ENCODE measurements at places on chromosomes 4 and X.
A peak's percentile ranks its signal among the peaks of the same experiment; 100 is the strongest.

- no peak for DNase-seq
Measured at GRCh38 chr4:79212311-79212710, 113.5 kb downstream of the NAA11 start.

- no peak for DNase-seq
Measured at GRCh38 chr4:142707401-142707800, 138.7 kb downstream of the INPP4B start.

DNA sequence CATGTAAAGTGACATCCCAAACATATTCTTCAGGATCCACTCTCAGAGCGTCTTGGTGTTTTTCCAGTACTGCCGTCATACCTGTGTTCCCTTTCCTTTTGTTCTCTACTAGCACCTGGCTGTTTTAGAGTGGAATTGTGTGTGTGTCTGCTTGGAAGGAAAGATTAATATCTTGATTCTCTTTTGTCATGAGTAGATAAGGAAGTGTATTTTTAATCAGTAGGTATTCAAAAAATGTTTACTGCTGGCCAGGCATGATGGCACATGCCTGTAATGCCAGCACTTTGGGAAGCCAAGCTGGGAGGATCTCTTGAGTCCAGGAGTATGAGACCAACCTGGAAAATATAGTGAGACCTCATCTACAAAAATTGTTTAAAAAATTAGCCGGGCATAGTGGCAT, 198.8 kb downstream of the CBR4 start:
- DNase-seq, result no peak

GRCh38 chrX:56783450-56783831, 54.4 kb downstream of the NBDY start:
- no peak for DNase-seq

DNA sequence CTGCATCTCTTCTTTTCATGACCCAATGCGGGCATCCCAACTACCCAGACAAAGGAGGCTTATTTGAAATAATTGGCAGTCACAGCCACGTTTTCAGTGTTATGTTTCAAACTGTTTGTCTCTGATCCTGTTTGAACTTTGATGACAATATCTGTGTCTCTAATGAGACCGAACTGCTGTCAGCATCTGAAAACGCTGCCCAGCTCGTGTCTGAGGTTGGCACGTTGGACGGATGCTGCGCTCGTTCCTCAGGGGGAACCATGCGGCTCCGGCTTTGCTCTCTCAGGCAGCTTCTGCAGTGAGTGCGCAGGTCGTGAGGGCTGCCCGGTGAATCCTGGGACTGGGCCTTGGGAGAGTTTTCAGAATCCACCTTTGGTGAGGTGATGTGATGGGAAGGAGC, 58.4 kb upstream of the SORBS2 start:
- DNase-seq, result no peak

DNA sequence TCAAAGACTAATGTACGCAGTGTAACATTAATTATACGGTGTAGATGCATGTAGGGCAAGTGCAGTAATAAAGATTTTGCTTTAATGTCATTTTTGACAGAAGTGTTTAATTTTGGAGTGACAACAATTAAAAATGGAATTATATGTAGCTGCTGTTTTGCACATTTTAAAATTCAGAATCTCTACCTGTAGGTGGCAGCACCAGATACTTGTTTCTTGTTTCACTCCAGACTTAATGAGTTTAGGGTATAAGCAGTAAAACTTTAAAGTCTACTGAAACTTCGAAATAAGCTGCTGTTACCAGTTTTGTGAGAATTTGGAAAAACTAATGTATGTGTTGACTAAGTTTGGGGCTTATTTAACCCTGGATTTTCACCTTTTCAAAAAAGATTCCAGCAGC, 144.9 kb downstream of the POLA1 start:
- no peak for DNase-seq

DNA sequence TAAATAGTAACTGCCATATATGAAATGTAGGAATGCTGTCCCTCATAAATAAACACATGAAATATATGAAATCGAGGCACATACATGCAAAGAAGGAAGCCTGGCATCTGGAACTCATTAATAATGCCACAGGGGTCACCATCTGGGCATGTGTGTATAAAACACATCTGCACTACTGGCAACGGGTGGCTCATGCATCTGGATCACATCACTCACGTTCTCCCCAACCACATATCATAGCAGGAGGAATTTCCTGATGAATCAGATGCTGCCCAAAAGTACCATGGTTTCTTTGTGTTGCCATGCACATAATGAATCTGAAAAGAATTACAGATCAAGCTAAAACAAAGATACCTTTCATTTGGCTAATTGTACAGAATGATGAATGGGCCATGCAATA, 28.6 kb downstream of the RNF175 start:
- peak; percentile 79 for DNase-seq

DNA sequence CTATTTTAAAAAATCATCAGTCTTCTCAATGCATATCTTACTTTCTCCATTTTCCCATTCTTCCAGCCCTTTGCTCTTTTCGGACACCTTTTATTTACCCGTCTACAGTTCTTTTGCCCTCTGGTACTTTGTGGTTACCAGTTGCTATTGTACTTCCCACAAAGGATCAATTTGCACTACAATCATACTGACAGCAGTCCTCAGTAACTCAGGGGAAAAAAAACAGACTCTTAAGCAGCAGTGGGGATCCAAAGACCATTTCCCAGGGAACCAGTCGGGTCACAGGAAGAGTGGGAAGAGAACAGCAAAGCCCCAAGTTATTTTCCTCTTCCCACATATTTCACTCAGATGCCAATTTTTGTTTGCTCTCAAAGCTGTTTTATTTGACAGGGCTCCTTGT, 23.1 kb downstream of the DMD start:
- no peak for DNase-seq

GRCh38 chrX:153361781-153362397, 27.9 kb downstream of the ZNF275 start:
- DNase-seq, result no peak

- DNase-seq, result no peak
Measured at GRCh38 chr4:142683503-142683902, 162.6 kb downstream of the INPP4B start.

- DNase-seq, result no peak
Measured at GRCh38 chr4:102437111-102437510, 64.0 kb upstream of the NFKB1 start.

DNA sequence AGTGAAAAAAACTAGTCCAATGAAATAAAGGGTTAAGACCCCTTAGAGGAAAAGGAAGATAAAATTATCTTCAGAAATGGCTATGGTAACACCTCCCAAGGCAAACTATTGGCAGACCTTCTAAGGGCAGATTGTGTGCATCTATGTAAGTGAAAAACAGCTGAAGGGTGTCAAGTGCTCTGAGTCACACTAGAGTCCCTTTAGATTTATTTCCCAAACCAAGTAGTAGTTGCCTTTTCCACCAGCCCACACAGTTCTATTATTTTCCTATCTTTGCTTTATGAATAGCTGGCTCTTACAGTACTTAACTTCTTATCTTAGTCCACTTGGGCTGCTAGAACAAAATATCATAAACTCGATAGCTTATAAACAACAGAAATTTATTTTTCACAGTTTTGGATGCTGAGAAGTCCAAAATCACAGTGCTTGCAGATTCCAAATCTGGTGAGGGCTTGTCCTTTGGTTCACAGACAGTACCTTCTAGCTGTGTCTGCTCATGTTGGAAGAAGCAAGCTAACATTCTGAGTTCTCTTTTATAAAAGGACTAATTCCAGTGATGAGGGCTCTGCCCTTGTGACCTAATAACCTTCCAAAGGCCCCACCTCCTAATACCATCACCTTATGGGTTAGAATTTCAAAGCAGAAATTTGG, 143.6 kb downstream of the GRID2 start:
- no peak for DNase-seq

DNA sequence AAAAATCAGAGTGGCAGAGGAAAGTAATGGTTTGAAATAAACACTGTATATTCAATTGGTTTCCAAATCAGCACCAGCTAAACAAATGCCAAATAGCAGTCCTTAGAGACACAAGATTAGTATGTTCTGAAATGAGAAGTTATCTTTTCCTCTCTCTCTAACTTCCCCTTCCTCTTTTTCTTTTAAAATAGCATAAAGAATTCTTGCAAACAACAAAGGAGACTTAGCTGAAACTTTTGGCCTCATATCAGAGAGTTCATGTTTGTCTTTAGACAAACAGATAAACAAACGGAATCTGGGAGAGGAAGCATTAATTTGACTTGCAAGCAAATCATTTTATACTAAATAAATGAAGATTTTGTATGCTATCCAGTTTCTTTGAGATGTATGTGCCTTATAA, 399.0 kb downstream of the GBA3 start:
- no peak for DNase-seq

DNA sequence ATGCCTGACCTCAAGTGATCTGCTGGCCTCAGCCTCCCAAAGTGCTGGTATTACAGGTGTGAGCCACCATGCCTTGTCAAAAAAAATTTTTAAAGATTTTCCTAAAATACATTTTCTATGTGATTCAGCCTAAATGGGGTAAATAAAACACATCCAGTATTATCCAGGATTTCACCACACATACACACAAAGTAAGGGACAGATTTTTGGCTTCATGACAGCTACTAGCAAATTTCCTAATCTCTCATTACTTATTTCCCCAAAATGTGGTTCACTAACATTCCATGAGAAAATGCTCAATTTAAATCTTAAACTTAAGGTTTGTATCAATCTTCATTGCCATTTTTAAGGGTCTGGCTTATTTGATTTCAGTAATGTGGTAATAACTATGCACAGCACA, 348.5 kb upstream of the INTU start:
- DNase-seq, result peak; percentile 1

- DNase-seq, result peak; percentile 57
Measured at GRCh38 chr4:74768857-74769525, 25.3 kb downstream of the BTC start.

- peak; percentile 17 for DNase-seq
Measured at GRCh38 chr4:2685541-2685940, 70.6 kb downstream of the TNIP2 start.

- DNase-seq, result no peak
Measured at GRCh38 chrX:26871967-26872366, 591.2 kb downstream of the PPP4R3C start.

DNA sequence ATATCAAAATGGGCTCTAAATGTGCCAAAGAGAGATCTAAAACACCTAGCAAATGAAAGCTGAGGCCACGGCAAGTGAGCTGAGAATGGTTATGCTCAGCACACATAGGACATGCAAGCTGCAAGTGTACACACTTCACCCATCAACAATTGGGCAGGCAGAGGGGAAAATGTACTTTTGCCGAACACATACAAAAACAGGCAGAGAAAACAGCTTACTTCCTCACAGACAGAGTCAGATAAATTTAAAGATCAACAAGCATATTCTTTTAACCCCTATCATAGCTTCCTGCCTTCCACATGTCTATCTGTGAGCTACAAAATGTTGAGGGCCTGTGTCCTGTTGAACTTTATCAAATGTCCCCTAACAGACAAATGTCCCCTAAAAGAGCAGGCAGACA, 60.3 kb downstream of the SH3KBP1 start:
- no peak for DNase-seq

DNA sequence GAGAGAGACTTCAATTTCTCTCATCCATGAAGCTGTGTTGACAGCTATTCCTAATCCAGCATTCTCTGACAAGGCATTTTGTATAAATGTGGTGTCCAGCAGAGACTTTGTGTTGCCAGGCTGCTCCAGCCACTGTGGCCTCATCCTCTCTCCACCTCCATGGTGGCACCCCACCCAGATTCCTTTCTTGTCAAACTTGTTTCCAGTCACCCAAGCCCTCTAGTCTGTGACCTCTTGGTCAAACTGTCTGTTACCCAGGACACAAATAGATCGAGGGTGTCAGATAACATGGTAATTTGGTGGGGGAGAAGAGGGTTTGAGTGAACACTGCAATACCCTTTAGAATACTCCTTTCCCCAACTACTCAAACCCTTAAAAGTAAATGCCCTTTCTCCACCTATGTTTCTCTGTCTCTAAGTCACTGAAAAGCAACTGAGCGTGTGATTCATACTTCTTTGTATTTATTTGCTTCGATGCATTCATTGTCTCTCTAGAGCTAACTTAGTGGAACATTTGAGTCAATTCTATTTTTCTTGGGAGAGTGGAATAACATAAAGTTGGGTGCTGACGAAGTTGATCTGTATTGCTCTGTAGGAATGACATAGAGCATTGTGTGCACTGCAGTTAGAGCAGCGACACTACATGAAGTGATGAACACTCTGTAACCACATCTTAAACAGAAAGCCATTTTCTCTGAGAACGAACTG, 13.7 kb downstream of the PITX2 start:
- DNase-seq, result no peak

DNA sequence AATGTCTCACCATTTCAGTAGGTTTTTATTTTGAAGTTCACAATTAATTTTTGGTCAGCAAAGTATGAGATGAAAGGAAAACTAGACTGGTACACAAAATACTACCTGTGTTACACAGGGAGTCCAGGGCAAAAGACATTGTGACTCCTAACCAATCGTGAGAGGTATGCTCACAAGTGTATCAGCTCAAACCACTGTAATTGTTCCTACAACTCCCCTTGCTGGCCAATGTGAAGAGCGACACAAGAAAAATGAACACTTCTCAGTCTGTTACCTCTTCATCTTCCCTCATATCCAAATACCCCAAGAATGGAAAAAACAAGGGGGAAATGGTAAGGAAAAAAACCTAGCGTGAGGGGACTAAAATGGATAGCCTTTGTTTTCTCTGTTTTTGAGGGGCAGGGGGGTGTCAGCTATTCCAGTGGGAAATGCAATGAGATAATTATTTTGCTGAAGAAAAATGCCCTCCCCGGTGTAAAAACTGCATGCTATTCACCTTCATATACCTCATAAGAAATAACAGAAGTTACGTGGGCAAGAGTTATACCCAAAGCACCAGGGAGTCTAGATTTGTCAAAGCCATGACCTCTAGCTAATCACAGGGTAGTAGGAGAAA, 30.6 kb upstream of the NSUN7 start:
- DNase-seq, result peak; percentile 51

GRCh38 chr4:145501051-145501660, 19.5 kb downstream of the SMAD1 start:
- no peak for DNase-seq

- DNase-seq, result peak; percentile 74
Measured at GRCh38 chr4:103498161-103499070, 221.4 kb downstream of the TACR3 start.

DNA sequence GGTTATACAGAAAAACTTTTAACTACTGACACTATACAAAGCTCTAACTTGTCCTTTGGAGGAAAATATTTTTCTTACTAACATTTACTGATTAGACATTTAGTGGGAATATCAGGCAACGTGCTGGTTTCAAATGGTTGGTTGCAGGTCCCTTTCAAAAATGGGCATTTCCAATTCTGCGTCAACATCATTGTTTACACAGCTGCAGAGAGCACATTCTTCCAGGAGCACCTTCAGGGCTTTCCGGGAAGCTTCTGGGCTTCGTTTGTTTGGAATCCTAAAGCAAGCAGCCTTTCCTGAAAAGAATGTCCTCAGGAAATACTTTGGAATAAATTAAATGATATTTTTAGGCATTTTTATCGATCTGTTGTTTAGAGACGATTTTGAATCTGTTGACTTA, 289.7 kb downstream of the TRIML1 start:
- DNase-seq, result no peak

DNA sequence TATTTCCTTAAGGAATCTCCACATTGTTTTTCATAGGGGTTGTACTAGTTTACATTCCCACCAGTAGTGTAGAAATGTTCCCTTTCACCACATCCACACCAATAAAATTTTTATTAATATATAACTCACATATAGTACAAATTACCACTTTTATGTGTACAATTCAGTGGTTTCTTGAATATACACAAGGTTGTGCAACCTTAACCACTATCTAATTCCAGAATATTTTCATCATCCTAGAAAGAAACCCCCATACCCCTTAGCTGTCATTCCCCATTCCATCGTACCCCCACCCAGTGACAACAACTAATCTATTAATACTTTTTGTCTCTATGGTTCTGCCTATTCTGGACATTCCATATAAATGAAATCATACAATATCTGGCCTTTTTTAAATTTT, 108.3 kb upstream of the USP9X start:
- peak; percentile 2 for DNase-seq
